ENCODE measurements at places on chromosomes 5 and 9.

GRCh38 chr9:69379270-69379982 lies 54.4 kb downstream of the ENTREP1 start:
- no peak for DNase-seq

GRCh38 chr9:22954550-22954949 lies 507.9 kb downstream of the DMRTA1 start:
- no peak for DNase-seq

DNA sequence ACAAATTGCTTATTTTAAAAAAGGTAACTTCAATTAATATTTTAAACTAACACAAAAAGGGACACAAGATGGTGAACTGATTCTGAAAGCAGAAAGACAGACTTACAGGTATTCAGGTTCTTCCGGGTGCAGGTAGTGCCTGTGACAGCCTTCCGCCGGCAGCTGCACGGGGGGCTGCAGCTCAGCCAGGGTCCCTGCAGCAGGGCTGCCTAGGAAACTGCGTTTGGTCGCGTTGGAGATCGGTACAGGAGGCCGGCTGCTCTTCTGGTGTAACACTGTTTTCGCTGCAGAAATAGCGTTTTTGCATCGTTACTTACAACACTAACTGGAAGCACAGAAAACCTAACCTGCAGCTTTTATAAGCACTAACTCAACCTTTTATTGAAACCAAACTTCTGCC lies 80.0 kb downstream of the CAMSAP1 start:
- DNase-seq = no peak

- DNase-seq = no peak
Observed at GRCh38 chr5:51378061-51378409, 5.2 kb upstream of the ISL1 start.

DNA sequence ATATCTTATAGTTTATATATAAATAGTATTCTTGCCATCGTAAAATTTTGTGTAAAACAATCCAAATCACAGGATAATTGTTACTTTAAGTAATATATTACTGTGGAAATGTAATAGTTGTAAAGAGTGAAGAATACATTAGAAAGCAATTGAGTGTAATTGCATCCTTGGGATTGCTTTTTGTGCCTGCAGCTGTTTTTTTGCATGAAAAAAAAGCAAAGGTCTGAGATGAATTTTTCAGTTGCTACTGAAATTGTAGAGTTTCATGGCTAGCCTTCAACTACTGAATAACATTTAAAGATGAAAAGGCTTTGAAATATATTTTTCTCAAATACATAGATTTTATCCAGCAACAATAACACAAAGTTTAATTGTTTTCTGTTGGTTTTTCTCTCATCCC lies 232.0 kb upstream of the FAM174A start:
- no peak for DNase-seq

DNA sequence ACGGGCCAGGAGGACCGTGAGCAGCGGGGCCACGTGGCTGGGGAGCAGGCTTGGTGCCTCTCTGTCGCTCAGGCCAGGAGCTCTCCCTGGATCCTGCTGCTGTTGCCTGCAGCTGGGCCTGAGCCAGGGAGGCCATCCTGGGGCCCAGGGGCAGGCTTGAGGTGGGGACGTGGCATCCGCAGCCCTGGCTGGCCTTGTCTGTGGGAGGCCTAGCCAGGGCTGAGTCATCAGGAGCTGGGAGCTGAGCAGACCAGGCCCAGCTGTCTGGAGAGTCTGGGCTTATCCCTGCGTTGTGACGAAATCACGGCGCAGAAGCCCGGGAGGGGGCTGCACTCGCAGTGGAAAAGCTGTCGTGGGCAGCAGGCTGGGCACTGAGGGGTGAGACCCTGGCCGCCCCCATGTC lies 138.8 kb upstream of the COL5A1 start:
- DNase-seq = no peak

DNA sequence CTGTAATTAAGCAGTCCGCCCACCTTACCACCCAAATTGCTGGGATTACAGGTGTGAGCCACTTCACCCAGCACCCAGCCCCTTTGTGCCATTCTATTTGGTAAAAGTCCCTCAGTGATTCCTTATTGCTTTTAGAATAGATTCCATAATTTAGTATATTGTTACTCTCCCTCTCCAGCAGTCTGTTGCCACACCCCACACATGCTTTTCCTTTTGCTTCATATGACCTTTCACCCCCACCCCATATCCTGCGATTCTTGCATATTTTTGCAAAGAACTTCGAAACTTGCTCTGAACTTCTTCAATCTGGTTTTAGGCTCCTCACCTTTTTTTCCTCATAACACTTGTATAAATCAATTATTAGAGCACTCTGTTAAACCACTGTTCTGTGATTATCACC lies 100.2 kb downstream of the MTREX start:
- no peak for DNase-seq

DNA sequence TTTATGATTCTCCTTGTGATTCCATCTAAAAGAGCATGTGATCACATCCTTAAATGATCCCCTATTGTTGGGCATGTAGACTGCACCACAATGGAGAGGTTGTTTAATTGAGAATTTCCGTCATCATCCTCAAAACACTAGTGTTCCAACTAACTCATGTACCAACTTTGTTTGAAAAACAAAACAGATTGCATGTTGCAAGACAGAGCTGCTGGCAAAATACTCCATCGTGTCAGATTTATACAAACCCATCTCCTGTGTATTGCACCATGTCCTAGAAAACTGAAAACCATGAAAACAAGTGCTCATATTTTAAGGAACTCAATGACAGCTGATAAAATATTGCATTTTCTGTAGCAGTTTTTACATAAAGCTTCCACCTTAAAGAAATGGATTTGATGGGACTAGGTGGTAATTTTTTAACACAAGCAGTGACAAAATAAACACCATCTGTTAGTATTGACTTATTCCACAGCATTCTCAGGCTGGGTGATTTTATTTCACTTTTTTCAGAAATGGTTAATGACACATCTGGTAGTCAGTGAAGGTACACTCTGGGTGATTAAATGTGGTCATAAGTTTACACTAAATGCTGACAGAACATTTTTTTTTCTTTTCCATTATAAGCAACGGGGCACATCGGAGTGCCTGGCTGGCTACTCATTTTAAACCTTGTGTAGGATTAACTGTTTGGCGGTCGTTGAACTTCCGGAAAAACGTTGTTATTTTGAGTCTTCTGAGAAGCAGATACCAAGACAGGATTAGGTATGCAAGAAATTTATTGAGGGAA lies 602.9 kb upstream of the WWC1 start:
- DNase-seq = no peak

GRCh38 chr5:148090773-148091250 lies 27.0 kb downstream of the SPINK5 start:
- DNase-seq = no peak

DNA sequence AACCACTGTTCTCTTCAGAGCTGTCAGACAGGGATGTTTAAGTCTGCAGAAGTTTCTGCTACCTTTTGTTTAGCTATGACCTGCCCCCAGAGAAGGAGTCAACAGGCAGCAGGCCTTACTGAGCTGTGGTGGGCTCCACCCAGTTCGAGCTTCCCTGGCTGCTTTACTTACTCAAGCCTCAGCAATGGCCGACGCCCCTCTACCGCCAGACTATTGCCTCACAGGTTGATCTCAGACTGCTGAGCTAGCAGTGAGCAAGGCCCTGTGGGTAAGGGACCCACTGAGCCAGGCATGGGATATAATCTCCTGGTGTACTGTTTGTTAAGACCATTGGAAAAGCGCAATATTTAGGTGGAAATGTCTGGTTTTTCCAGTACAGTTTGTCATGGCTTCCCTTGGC lies 229.6 kb downstream of the TMEM167A start:
- DNase-seq = no peak

GRCh38 chr5:149421372-149421685 lies 42.2 kb upstream of the IL17B start:
- DNase-seq = no peak

GRCh38 chr5:123351240-123351639 lies 72.0 kb downstream of the CEP120 start:
- no peak for DNase-seq

- no peak for DNase-seq
Observed at GRCh38 chr5:153713943-153714342, 223.5 kb downstream of the GRIA1 start.

- no peak for DNase-seq
Observed at GRCh38 chr5:163807781-163808180, 302.4 kb downstream of the MAT2B start.

DNA sequence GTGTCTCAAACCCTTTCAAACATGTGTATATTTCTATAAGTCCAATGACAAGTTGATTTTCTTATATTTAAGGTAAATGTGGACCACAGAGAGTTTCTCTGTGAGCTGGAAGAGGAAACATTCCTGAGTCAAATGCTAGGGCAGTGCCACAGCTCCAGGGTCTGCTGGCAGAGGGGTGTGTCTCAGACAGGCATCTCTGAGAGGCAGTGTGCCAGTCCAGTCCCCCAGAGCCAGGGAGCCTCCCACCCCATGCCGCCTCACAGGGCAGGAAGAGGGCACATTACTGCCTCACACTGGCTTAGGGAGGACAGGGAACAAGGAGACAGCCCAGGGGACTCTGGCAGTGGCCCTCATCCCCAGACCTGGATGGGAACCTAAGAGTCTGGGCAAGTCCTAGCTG lies 120.2 kb downstream of the TENT4A start:
- no peak for DNase-seq

DNA sequence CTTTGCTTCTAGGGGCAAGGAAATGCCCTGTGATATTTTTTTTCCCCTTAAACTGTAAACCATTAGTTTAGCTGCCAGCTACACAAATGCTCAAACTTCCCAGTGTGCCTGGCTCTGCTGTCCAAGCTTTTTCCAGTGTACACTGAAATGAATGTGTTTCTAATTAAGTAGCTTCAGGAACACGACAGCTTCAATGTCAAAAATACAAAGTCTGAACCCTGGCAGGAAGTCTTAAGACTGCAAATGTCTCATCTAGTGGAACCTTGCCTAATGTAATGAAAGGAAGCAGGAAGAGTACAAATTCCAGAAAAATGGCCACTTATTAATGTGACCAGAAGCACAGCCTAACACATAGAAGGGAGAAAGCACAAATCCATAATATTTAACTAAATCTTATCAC lies 255.2 kb downstream of the CRB2 start:
- no peak for DNase-seq
